ENCODE measurements at places on chromosomes 16 and 17. TPM values are rescaled to one million over a fixed set of nuclear protein-coding genes. Genes with fewer than 3 reads are reported as not detected.

The TMEM204 gene
- 5.0 TPM for total RNA-seq

The RASL10B gene
- 1.5 TPM for total RNA-seq

The GLTPD2 gene
- not detected for total RNA-seq

GRCh38 chr17:1153795-1154546, 25.8 kb downstream of the ABR start:
- DNase-seq, result peak; percentile 93

DNA sequence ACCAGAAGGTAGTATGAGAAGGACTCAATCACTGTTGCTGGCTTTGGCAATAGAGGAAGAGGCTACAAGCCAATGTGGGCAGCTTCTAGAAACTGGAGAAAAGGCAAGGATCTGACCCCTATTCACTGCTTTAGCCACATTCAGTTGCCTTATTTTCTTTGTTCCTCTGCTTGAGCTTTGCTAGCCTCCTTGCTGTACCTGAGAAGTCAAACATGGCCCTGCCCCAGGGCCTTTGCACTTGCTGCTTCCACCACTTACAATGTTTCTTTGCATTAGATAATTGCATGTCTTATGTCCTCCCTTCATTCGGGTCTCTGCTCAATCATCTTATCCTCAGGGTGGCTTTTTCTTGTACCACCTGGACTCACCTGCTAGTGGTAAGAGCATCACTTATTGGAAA, 15.8 kb downstream of the HS3ST4 start:
- no peak for DNase-seq

DNA sequence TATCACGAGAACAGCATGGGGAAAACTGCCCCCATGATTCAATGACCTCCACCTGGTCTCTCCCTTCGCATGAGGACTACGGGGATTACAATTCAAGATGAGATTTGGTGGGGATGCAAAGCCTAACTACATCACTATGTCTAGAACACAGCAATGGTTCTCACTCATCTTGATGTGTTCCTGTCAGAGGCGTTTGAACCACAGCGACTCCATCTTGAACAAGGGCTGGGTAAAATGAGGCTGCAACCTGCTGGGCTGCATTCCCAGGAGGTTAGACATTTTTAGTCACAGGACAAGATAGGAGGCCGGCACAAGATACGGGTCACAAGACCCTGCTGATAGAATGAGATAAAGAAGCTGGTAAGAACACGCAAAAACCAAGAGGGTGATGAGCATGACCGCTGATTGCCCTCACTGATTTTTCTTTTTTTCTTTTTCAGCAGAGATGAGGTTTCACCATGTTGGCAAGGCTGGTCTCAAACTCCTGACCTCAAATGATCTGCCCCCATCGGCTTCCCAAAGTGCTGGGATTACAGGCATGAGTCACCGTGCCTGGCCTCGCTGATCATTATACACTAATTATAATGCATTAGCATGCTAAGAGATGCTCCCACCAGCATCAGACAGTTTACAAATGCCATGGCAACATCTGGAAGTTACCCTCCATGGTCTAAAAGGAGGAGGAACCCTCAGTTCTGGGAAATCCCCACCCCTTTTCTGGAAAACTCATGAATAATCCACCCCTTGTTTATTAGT, 3.0 kb upstream of the PPY start:
- DNase-seq, result peak; percentile 6

- no peak for DNase-seq
These were observed 62.6 kb downstream of the CPPED1 start for GRCh38 chr16:12740986-12741610.

DNA sequence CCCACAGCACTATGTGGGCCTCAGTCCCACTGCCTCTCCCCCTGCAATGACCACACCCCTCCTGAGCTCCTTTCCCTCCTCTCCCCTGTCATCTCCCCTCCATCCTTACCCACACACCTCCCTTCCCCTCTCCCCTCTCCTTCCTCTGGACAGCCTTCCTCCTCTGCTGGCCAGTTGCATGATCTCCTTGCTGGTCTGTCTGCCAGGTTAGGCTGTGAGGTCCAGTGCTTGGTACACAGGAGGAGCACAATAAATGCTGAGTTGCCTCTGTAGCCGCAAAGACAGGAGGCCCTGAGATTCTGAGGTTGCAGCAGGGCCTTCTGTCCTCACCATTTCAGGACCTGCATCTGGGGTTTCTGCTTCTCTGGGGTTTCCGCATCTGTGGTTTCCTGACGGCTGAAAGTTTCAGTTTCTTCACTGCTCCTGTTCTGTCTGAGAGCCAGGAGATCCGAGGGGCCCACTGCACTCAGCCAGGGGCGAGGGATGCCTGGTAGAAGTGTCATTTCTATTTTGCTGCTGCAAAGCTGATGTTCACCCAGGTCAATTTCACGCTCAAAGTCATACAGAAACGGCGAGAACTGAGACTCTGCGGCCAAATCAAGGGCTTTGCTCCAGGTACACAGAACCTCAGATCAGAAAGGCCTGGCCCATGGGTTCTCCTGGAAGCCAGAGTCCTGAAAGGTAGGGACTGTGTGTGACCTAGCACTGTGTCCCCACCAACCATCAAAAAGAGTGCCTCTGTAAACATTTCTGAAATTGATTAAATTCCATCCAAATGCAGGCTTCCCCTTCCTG, 4.6 kb upstream of the SLC12A3 start:
- no peak for DNase-seq

- no peak for DNase-seq
These were observed 3.0 kb downstream of the OTOA start for GRCh38 chr16:21666772-21667171.

DNA sequence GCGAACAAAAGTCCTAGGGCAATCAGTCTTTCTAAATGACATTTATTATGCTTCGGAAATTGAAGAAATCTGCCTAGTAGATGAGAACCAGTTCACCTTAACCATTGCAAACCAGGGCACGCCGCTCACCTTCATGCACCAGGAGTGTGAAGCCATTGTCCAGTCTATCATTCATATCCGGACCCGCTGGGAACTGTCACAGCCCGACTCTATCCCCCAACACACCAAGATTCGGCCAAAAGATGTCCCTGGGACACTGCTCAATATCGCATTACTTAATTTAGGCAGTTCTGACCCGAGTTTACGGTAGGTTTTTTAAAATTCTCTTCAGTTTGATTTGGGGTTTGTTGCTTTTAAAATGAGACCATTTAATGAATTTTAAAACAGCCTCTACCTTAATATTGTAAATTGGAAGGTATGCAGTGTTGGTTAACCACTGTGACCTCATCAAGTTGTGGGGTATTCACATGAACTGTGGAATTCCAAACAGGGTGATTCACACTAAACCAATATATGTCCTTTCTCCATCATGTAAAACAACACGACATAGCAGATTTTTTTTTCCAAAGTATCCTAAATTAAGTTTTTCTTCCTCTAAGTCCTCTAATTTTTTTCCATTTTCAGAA, 6.2 kb upstream of the EVI2A start:
- DNase-seq, result peak; percentile 85

- no peak for DNase-seq
These were observed 13.7 kb downstream of the RNF213 start for GRCh38 chr17:80274331-80274730.

DNA sequence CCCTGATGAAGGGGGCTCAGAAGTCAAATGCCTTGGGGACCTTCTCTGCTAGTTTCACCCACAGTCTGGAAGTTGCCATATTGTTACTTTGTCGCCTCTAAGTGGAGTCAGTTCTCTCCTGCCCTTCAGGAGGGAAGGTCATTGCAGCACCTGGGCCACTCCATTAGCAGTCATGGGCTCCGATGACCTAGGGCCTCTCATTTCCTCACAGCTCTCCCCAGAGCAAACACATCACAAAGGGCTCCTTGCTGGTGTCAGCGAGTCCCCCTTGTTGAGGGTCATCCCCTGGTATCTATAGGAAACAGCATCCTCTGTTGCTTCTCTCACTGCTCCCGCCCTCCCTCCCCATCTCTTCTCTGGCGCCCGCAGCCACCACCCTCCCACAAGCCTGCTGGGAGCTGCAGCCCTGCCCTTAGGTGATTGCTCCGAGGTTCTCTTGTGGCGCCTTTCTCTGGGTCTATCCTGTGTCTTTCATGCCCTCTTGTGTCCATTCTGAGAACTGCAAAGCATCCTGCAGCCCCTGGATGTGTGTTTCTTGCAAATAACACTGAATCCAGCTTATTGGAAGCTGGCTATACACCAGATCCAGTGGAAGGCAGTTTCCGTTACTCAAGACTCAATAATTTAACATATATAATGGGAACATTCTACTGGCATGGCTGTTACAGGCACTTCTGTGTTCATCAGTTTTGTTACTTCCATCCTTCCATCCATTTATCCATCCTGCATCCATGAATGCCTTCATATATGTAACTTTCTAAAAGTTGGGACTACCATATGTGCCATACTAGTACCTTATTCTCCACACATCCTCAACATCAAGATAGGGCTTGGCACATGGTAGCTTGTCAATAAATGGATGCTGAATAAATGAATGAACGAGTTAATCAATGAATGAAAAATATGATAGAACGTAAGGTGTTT, 21.2 kb downstream of the PDILT start:
- DNase-seq, result peak; percentile 61

The CTRL gene
- total RNA-seq, result 0.27 TPM

- DNase-seq, result peak; percentile 88
These were observed 161.2 kb upstream of the IRX3 start for GRCh38 chr16:54447576-54448440.

- no peak for DNase-seq
These were observed 19.2 kb downstream of the ATP6V0D1 start for GRCh38 chr16:67461600-67462278.

DNA sequence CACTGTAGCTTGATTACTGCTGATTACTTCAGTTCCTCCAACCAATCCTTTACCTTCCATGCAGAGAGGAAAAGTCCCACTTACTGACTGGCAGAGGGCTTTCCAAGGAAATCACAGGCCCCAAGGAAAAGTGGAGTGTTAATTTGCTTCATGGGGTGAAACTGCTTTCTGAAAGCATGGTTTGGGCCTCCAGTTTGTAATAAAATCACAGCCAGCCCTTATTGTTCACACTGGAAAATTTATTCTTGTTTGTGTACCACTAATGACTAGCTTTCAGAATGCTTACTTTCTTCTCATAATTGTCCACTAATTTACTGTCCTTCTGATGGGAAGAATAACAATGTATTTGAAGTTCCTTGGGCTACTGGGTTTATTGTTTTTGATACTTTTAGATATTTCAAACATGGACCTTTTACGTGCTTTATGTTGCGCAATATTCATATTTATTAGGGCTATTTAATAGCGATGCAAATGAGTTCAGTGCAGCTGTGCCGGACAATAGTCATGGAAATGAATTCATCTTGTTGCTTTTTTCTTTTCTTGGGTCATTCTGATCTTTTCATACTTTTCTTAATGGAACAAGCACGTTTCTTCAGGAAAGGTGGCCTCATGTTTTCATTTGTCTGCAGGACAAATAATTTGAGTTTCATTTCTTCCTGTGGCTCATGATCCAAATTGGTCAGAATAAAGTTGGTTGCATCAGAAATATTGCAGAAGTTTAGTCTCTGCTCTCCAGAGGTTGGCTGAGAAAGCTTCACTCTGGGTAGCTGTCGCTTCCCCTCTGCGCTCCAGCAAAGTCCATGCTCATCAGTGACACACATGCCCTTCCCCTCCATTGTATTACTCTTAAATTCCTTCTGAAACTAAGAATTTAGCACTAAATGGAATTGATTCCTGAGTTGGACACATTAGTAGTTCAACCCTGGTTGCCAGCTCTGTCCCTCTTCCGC, 128.7 kb downstream of the PRKCA start:
- DNase-seq, result peak; percentile 37

GRCh38 chr16:47503936-47504335, 42.8 kb downstream of the PHKB start:
- DNase-seq, result no peak

- no peak for DNase-seq
These were observed 620 bp downstream of the SAMD14 start for GRCh38 chr17:50129353-50129727.

GRCh38 chr17:66354472-66354871, 52.1 kb downstream of the PRKCA start:
- DNase-seq, result no peak

- no peak for DNase-seq
These were observed 6.2 kb downstream of the EFNB3 start for GRCh38 chr17:7711051-7711755.

GRCh38 chr17:56514264-56514663, 79.2 kb upstream of the NOG start:
- no peak for DNase-seq

DNA sequence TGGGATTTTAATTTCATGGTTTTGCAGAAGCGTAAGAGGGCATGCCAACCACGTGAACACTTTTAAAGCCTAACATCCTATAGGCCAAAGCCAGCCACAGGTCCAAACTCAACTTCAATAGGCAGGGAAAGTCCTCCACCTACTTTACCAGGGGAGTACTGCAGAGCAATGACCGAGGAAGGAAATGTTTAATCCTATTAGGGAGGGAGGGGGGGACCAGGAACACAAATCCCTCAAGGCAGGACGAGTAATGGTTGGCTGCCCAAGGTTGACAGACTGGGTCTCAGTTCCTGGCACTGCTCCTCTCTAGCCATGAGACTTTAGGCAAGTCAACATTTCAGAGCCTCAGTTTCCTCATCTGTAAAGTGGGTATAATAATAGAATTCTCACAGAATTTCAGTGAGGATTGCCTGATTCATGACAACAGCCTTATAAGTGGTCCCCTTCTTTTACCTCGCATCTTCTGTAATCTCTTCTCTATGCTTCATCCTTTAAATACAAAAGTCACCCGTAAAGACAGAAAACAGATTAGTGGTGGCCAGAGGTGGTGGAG, 315.8 kb downstream of the HAPSTR1 start:
- DNase-seq, result no peak

The LRRC75A gene
- total RNA-seq, result 6.1 TPM

DNA sequence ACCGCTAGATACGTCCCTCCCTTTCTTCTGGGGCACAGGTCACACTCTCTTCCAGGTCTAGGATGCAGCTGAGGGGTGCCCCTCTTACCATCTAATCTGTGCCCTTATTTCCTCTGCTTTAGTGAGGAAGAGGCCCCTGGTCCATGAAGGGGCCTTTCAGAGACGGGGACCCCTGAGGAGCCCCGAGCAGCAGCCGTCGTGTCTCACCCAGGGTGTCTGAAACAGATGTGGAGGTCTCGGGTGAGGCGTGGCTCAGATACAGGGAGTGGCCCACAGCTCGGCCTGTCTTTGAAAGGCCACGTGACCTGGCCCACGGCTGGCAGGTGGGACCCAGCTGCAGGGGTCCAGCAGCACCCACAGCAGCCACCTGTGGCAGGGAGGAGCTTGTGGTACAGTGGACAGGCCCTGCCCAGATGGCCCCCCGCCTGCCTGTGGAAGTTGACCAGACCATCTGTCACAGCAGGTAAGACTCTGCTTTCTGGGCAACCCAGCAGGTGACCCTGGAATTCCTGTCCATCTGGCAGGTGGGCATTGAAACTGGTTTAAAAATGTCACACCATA, 15.6 kb downstream of the SCGB1C2 start:
- no peak for DNase-seq

Measured in fibroblast of the aortic adventitia (primary cell).